ENCODE measurements at places on chromosomes 16 and 17. TPM values are rescaled to one million over a fixed set of nuclear protein-coding genes. Genes with fewer than 3 reads are reported as not detected.

DNA sequence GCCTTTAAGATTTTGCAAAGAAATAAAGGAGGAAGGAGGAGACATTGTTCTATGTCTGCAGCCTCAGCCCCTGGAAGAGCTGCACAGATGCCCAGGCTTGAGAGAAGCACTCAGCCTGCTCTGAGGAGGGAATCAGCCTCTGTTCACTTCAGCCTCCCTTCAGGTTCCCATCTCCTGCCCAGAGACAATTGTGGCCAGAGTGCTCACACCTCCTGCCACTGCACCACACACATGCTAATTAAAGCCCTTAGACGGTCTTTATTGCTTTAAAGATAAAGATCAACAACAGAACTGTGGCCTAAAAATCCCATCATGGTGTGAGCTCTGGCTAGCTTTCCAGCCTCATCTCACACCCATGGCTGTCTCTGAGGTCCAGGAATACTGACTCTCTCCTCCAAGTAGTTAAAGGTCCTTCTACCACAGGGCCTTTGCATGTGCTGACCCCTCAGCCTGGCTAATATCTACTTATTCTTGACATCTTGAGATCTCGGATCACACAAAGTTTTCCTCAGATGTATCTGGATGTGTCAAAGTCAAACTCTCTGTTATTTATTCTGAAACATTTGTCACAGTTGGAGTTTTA, 33.8 kb downstream of the CHD9NB start:
- DNase-seq = no peak

- no peak for DNase-seq
Measured at GRCh38 chr16:17437981-17438380, 32.8 kb downstream of the XYLT1 start.

- no peak for DNase-seq
Measured at GRCh38 chr16:14600164-14600563, 29.9 kb downstream of the PARN start.

DNA sequence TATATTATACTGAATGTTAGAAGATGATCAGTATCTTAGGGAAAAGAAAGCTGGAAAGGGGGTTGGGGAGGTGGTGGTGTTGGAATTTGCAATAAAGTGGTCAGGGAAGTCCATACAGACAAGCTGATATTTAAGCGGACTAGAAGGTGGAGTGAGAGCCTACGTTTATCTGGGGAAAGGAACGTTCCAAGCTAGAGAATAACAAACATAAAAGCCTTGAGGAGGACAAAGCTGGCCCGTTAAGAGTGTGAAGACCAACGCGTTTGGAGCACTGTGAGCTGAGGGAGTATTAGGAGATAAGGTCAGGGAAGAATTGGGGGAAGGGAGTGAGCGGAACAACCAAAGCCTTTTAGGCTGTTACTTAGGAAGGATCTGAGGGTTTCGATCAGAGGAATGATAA, 1.4 kb downstream of the DDX42 start:
- no peak for DNase-seq

- DNase-seq = no peak
Measured at GRCh38 chr17:51487947-51488346, 227.6 kb downstream of the UTP18 start.

GRCh38 chr17:73268582-73269328, 7.1 kb upstream of the CPSF4L start:
- no peak for DNase-seq

DNA sequence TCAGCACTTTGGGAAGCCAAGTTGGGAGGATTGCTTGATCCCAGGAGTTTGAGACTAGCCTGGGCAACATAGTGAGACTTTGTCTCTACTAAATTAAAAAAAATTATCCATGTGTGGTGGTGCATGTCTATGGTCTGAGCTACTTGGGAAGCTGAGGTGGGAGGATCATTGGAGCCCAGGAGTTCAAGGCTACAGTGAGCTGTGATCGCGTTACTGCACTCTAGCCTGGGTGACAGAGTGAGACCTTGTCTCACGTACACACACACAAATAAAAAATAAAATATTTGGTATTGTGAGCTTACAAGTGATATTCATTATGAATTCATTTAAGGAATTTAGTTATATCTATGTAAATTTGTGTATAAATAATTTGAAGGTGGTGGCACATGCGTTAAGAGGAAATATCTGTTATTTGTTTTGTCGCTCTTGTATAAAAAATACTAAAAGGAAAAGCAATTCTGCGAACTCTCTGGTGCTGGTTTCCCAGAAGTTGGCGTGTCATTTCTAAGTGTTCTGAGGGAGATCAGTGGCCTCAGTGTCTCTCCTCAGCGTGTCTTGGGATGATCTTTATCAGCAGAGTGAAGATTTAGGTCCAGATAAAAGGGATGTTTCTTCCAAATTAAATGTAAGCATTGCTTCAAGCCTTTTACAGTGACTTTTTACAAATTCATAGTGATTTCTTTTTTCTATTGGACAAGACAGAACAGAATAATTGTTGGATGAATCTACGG, 187.6 kb downstream of the FTO start:
- no peak for DNase-seq

DNA sequence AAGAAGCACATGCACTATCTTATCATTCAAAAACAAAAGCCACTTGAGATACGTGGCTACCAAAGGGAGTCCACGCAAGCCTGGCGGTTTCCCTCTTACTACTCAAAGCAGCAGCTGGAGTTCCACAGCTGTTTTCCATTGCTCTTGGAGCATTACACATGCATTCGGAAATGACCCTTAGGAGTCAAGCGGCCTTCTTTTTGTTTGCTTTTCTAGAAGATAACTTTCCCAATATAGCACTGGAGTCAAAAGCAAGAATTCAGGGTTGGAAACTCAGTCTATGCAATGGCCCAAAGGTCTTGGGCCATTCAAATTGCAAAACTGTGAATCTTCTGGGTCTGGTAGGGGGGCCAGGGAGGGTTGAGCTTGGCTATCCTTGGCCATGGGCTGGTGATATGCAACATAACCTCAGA, 97.8 kb upstream of the MAF start:
- peak; percentile 65 for DNase-seq

DNA sequence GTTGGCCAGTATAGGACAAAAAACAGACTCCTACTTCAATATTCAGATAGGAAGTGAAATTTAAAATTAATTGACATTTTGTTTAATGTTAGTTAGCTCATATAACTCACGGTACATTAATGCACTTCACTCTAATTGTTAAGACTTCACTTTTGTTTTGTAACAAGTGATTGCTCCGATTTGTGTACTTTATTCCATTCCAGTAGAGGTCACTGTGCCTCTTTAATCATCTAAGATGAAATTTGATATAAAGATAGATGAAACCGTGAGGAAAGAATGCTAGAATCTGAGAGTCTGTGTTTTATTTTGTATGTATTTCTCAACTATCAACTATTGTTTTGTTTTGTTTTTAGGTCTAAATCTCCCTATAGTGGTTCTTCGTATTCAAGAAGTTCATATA, 29.0 kb downstream of the RBBP6 start:
- no peak for DNase-seq

DNA sequence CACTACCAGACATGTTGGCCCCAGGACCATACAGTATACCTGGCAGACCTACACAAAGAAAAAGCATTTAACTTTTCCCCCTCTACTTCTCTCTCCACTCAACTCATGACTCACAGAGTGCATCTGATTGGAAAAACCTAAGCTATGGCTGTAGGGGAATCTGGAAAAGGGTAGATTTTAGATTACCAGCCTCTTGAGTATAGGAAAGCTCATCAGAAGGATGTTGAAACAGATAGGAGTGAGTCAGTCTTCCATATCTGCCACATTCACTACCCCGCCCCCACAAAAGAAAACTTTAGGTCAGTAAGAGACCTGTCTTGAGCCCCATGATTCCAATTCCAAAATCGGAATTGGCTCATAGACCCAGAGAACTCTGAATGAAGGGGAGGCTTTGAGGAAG, 12.3 kb downstream of the KRT9 start:
- no peak for DNase-seq

DNA sequence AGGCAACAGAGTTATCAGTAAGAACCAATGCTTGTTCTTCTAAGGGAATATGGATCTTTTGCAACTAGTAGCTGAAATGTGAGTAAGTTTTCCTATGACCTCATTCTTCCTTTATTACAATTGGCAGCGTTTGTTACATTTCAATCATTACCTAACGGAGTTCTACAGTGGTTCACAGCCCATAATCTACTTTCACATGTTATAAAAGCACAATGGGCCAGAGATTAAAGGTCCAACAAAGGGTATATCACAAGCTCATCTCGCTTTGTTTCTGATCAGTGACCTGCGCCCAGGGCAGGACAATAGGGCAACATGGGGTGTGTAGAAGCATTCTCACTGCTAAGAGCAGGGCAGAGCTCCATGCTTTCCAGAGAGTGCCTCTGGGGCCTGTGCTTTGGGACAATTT, 279.9 kb upstream of the DYNLRB2 start:
- DNase-seq = no peak

DNA sequence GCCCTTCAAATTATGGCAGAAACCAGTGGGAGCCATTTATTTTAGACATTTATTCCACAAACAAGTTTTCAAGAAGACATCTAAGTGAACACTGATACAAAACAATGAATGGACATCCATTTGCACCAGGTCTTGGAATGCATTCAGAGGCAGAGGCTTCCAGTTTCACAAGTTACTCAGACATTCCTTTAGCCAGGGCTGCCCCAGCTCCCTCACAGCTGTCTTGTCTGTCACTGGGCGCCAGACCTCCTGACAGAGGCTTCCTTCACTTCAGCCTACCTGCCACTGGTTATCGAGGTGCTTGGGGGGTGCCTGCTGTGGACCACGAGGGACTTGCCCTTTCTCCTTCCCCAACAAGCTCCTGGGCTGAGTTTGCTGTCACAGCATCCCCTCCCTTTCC, 19.2 kb downstream of the AQP8 start:
- DNase-seq = no peak

DNA sequence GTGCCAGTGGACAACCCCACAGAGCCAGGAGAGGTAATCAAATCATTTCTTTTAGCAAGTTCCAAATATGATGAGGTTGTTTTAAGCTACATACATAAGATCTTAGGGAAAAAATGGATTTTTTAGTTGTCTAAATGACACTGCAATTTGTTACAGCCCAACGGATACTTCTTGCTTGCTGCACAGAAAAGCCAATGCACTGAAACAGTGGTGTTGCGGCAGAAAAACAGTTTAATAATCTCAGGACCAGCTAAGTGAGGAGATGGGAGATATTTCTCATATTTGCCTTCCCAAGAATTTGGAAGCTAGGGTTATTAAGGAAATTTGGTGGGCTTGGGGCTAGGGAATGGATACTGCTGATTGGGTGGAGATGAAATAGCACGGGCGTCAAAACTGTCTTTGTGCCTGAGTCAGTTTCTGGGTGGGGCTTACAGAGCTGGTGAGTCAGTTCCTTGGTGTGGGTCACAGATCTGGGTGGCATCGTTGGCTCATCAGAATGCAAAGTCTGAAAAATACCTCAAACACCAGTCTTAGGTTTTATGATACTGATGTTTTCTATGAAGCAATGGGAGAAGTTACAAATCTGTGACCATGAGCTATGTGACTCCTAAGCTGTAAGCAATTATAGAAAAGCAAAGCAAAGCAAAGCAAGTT, 255.4 kb downstream of the IRX3 start:
- no peak for DNase-seq

DNA sequence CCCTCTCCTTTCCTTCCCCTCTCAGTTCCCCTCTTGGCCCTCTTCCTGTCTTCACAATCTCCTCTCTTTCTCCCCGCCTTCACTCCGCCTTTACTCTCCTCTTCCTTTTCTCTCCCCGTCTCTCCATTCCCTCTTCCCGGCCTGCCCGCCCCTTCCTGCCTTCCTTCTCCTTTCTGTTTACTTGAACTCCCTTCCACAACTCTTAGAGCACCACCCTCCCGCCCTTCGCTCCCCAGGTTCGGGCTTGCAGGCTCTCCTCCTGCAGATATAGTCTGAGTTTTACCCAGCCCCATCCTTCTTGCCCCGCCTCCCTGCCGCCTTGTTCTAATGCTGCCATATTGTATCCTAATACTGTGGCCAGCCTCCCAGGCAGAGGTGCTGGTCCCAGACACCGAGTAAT, 201.5 kb upstream of the N4BP1 start:
- no peak for DNase-seq

DNA sequence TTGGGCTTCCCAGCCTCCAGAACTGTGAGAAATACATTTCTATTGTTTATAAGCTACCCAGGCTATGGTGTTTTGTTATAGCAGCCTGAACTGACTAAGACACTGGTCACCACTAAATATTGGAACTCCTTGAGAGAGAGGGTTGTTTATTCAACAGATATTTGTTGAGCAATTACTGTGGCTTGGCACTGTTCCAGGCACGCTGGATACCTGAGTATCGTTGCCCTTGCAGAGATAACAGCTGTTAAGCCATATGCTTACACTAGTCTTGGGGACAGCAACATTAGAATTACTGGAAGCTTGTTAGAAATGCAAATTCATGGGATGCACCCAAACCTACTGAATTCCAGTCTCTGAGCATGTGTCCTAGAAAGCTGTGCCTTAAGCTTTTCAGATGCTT, 230.7 kb downstream of the HS3ST4 start:
- DNase-seq = no peak

- no peak for DNase-seq
Measured at GRCh38 chr17:20302246-20302917, 165.0 kb downstream of the LGALS9B start.

GRCh38 chr16:24713379-24713778, 16.1 kb upstream of the TNRC6A start:
- DNase-seq = no peak

GRCh38 chr17:67718325-67718941, 697 bp downstream of the NOL11 start:
- no peak for DNase-seq

DNA sequence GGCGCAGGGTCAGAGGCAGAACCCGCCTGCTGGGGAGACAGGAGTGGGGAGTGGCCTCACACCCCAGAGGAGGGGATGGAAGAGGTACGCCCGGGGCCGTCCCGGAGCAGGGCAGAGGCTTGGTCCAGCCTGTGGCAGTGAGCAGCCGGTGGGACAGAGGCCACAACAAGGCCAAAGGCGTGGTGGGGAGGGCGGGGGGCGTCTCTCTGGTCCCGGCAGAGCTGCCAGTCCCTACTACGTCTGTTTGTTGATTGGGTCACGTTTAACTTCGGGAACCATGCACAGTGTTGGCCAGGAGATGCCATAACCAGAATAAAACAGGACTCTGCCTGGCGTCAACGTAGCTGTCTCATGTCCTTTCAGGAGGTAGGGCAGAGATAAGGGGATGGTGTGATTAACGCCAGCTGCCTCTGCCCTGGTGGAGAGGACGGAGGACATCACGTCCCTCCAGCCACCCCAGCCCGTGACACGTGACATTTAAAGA, 192.8 kb downstream of the BANP start:
- DNase-seq = peak; percentile 60

- peak; percentile 53 for DNase-seq
Measured at GRCh38 chr16:54240271-54241129, 46.1 kb downstream of the IRX3 start.

The PHLPP2 gene
- 1.5 TPM for total RNA-seq

The ZSCAN10 gene
- not detected for total RNA-seq

The TBC1D3K gene
- not detected for total RNA-seq

The ITGB4 gene
- total RNA-seq = 9.4 TPM

Measured in Right ventricle myocardium superior (tissue), 1 donor.